Hair follicular keratinocyte (primary cell): ENCODE measurements at places on chromosomes 6 and 20. TPM values are rescaled to one million over a fixed set of nuclear protein-coding genes. Genes with fewer than 3 reads are reported as not detected.

GRM1 gene
- total RNA-seq: not detected in 2 replicates

SLC13A3 gene
- 7.9 and 9.2 TPM in 2 replicates for total RNA-seq

HDGFL1 gene
- total RNA-seq: not detected in 2 replicates

FAM120B gene
- 8.2 and 13.0 TPM in 2 replicates for total RNA-seq
